ENCODE measurements at places on chromosomes 1 and 21.

DNA sequence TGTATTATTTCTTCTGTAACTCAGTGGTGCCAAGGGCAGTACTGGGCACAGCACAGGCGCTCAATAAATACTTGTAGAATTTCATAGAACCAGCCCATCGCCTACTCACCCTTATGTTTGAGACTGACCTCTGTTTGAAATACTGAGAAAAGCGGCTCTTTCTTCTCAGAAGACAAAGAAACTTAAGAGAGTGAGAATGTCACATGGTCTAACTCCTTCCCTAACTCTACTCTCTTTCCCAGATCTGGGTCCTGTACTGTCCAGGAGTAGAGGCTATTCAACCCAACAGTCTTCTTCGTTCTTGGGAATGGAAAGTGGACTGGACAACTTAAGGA, 4.2 kb downstream of the IGSF8 start:
- no peak for DNase-seq

GRCh38 chr1:6509919-6510291, 18.4 kb upstream of the PLEKHG5 start:
- DNase-seq = no peak

DNA sequence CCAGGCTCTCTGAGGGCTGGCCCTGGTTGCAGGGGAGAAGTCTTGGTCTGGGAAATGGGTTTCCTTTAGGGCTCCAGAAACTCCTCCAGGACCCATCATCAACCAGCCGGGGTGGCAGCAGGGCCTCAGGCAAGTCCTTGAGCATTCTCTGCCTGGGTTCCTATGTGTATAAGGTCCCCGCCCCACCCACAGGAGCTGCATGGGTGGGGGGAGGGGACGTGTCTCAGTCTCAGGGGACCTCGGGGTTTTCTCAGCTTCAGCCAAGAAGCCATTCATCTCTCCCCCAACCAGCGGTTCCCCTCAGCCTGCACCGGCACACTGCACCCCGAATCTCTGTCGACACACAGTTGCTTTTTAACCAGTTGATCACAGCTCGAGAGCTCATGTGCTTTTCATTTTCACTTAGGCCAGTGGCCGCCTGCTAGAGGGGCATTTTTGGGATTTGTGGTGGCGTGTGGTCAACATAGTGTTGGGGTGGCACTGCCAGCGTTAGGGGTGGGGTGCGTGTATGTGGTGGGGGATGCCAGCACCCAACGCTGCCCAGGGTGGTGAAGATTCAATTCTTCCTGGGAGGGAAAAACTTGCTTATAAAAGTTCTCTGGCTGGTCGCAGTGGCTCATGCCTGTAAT, 6.5 kb downstream of the RUNX3 start:
- DNase-seq = no peak

DNA sequence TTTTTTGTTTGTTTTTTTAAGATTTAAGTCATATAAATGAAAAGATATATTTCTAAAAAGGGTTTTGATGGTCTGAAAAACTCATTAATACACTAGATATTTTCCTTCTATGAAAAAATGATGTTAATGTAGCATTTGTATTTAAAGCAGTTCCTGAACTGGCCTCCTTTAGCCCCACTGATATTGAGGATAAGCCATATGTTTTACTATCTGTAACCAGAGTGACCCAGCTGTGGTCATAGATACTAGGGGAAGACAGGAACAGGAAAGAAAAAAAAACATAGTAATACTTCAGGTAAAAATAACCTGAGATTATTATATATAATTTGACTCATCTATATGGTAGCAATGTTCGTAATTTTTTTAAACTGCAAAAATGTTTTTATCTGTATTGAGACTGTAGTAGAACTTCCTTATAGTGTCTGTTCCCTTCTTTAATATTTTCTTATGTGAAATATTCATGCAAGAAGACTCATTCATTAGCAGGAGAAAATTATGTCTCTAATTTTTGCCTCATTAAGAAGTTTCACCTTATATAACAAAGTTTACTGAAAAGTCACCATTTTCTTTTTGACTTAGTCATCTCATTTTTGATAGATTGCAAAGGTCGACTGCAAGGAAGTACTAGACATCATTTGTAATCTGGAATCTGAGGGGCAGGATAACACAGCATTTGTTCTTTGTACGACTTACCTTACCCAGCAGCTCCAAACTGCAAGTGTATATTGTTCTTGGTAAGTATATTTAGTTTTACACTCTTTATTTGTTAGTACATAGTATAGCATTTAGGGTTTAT, 25.6 kb upstream of the TMCO2 start:
- no peak for DNase-seq

- no peak for DNase-seq
These were observed 5.0 kb downstream of the CTBS start for GRCh38 chr1:84569216-84569615.

DNA sequence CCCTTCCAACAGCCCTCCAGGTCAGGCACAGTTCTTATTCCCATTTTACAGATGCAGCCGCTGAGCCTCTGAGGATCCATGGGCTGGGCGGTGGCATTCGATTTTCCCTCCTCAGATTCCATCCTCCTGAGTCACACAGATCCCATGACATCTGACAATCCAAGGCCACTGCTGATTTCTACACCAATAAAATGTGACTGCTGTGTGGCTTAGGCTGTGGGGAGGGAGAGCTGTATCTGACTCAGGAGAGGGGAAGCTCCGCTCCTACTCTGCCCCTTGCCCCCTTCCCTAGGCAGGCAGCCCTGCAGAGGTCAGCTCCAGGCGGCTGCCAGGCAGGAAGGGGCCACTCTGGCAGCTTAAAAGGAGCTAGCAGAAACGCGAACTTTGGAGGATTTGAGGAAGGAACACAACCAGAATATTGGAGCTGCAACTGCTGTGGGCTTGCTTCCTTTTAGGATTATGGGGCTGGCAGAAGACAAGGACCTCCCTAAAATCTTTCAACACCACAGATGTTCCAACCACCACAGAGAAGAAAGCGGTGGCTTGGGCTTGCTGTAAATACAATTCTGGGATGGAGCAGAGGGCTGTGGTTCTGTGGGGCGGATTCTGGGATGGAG, 50.0 kb downstream of the MRPL37 start:
- peak; percentile 35 for DNase-seq

DNA sequence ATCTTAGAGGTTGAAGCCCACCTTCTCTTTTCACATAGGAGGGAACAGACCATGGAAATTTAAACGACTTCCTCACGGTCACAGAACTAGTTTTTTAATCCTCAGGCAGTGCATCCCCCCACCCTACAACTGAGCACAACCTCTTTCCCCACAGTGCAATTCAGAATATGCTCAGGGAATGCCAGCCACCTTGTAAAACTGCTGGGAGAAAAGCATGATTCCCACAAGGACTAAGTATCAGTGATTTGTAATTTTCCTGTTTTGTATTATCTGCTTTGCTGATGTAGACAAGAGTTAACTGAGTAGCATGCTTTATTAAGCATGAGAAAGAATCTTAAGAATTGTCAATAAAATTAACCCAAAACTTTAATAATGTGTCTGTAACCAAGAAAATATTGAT, 23.8 kb downstream of the TMEM50A start:
- no peak for DNase-seq

DNA sequence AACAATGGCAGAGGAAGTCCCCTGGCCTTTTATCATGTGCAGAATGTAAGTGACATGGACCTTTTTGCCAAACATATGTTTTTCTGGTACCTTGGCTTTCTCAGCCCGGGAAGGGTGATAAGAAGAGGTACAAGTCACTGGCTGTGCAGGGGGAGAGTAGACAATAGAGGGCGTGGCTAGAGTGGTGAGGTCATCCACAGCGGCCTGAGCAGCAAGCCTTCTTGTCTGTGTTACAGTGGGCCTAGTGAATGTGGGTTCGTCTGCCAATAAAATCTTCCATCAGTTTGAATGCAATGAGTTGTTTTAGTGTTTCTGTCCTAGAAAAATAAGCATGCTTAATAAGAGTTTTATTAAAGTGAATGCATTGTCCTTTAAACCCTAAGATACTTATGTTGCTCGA, 59.0 kb upstream of the PGD start:
- DNase-seq = no peak

GRCh38 chr1:108077991-108078390, 113.0 kb upstream of the VAV3 start:
- DNase-seq = no peak

GRCh38 chr1:236336084-236336483, 54.3 kb upstream of the ERO1B start:
- no peak for DNase-seq

DNA sequence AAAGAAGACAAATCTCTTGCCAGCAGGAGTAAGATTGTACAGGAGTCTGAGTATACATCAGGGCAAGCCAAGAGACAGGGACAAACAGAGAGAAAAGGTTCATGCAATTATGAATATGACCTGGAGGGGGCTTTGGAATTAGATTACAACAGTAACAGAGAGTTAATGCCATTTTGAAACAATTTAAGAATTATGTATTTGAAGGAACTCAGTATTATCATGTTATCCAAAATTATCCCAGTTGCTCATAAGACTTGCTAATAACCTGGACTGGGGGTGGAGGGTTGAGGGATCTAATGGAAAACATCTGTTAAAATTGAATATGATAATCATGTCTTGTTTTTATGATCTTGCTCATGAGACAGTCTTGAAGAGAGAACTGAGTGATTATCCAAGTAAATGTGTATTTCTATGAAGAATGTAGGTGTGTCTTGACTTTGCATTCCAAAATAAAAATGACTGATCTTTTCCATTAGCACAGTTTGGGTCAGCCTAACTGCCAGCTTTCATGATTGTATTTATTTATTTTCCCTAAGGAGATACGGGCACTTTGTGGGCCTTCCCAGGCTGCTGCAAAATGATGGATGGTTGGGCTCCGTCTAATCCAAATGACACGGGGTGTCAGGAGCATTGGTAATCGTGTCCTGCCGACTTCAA, 117.7 kb downstream of the ERG start:
- DNase-seq = no peak

DNA sequence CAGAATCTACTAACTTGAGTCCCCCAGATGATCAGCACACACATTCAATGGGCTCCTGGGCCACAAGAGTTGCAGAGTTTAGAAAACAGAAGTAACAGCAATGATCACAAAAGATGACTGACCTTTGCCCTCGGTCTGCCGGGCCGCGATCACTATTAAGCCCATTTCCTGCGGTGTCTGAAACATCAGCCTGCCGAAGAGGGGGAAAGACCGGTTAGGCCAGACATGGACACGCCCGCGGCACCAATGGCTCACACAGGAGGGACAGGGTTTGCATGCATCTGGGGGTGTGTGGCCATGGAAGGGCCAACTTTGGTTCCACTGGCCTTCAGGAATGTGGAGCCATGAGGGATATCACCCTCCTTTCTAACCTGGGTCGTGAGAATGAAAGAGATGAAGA, 68.2 kb downstream of the SIM2 start:
- no peak for DNase-seq

DNA sequence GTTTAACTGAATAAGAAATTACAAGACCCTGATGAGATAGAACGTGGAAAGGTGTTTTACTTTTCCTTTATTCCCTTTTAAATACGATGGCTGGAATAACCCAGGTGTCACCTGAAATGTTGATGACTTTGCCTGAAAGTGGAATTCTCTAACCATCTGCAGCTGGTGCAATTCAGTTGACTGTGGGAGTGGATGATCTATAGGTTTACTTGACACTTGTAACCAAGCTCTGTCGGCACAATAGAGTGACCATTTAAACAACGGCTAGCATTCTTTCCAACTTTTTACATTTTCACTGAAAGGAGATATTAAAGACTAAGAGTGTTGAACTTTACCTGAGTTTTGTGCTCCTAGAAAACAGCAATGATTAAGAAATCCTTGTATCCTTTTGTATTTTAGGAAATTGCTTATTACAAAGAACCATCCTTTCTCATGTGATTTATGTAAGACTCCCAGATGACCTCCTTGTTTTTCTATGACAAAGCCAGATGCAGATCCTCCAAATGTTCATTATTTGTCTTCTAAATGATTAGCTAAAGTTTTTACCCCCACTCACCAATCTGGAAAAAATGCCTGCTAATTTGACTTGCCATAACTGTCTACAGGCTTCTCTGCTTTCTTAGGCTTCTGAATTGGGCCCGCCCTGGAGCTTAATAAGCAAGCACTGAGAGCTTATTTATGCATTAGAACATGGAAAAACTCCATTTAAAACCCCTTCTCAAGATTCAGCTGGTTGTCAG, 129.5 kb upstream of the LRRC7 start:
- no peak for DNase-seq

- DNase-seq = peak; percentile 31
These were observed 543.6 kb upstream of the B3GALT2 start for GRCh38 chr1:193730017-193730416.

GRCh38 chr1:29490204-29490934, 254.0 kb downstream of the PTPRU start:
- DNase-seq = no peak

DNA sequence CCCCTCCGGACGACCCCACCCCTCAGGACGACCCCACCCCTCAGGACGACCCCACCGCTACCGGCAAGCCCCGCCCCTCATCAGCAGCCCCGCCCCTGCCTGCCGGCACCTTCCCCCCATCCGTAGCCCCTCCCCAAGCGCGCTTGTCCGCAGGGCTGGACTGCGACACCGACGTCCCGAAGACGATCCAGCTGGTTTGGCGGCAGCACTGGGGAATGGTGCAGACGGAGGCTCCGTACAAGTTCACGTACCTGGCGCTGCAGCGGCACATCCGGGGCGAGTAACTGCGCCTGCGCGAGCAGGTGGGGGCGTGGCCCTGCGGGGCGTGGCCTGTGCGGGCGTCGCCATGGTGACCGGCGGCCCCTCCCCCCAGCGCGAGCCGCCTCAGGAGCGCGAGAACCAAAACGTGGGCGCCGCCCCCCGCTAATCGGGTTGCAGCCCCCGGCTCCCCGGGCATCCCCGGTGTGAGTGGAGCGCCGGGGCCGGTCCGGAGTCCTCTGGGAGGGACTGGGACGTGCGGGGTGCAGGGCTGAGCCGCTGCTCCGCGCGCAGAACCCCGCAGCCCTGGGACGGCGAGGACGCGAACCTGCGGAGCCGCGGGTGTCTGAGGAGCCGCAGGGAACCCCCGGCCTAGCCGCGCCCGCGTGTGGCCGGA, 4.9 kb downstream of the RNF223 start:
- peak; percentile 47 for DNase-seq

DNA sequence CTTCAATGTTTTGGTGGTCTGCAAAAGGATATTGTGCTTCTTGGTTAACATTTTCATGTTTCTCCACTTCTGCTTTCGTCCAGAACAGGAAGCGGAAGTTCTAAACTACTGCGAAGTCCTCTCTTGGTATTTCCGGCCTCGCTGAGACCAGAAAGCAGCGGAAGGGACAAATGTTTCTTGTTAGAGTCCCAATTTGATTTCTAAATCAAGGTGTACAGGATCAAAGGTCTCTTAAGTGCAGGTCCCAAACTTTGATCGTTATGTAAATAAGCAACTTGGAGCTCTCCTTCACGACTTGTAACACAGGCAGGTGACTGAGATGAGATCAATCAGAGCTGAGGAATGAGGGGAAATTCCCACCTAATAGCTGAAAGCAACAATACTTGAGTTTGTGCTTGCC, 40.1 kb upstream of the HMCN1 start:
- no peak for DNase-seq

GRCh38 chr1:114690148-114690547, 5.2 kb downstream of the AMPD1 start:
- DNase-seq = no peak

DNA sequence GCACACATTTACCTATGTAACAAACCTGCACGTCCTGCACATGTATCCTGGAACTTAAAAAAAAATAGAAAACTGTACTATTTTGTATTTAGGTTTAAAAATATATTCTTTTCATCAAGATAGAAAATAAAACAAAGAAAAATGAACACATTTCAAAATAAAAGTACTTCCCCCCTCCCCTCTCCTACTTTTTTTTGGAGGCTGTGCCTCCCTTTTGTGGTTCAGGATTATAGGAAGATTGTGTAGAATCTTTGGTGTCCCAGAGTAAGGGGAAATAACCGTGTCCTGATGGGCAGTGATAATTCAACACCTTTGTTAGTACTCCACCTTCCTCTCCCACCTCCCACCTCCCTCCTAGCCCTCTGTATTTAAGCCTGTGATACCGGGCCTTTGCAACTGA, 40.1 kb downstream of the TRIM62 start:
- DNase-seq = no peak
